ENCODE measurements at places on chromosomes 6 and 20. TPM values are rescaled to one million over a fixed set of nuclear protein-coding genes. Genes with fewer than 3 reads are reported as not detected.

- no peak for DNase-seq
Measured at GRCh38 chr6:156425359-156426020, 351.7 kb upstream of the ARID1B start.

DNA sequence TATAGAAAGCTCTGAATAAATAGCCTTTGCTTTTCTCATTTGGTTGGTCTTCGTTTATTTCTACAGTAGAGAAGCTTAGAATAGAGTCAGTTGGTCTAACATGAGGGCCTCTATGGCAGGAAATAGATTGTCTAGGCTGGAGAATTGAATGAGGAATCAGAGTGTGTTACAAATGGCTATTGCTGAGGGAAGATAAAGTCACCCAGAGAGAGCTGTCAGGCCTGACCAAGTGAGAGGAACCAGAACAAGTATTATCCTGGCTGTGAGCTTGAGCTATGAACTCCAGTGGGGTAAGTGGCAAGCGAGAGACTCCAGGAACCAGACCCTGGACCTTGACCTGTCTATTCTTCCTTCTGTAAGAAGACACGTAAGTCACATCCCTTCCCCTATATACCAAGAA is 353.1 kb downstream of the CD83 start:
- no peak for DNase-seq

- no peak for DNase-seq
Measured at GRCh38 chr20:44069203-44070011, 117.6 kb downstream of the JPH2 start.

ELOVL4 gene
- 3.2 TPM for polyA plus RNA-seq

AKAP7 gene
- 13.3 TPM for polyA plus RNA-seq

GRCh38 chr6:94955156-94955555 is 622.2 kb upstream of the MANEA start:
- no peak for DNase-seq

MICAL1 gene
- 23.7 TPM for polyA plus RNA-seq

BANF2 gene
- polyA plus RNA-seq = not detected

Measured in left renal cortex interstitium (tissue), 4 donors.